Left renal pelvis (tissue), 4 donors: ENCODE measurements at places on chromosomes 12 and 14. TPM values are rescaled to one million over a fixed set of nuclear protein-coding genes. Genes with fewer than 3 reads are reported as not detected.

The BDKRB1 gene
- 0.76 TPM for polyA plus RNA-seq

The GUCY2C gene
- polyA plus RNA-seq = 0.32 TPM

The OAS3 gene
- polyA plus RNA-seq = 11.6 TPM

The ERP27 gene
- polyA plus RNA-seq = 0.46 TPM
